ENCODE measurements at places on chromosomes 3 and 15.

DNA sequence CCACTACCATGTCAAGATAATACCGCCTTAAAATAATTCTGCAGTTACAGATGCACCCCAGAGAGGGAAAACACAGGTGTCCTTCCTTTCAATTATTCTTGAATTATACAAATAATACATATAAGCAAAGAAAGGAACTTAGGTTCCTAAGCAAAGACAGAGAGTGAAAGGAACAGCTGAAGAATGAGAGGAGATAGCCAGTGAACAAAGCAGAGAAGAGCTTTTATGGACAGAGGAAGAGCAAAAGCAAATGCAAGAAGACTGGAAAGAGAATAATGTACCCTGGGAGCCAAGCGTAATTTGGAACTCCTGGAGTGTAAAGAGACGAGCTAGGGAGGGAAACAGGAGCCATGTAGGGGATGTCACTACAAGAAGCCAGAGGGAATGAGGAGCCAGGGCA is 21.7 kb downstream of the GPR176 start:
- no peak for DNase-seq

DNA sequence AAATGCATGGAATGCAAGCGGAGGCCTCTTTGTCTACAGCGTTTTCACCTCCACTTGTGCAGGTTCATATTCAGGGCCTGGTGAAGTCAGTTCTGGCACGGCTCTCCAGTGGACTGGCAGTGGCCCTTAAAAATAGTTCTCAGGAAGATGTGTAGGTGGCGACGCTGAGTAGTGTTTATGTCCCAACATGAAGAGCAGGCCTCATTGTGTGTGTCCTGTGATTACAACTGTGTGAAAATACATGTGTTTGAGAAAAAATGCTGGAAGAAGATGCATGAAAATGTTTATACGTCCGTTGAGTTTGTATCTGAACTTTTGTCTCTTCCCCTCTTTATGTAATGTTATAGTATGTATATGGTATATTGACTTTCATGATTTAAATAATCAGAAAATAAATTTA is 7.2 kb downstream of the LIPC start:
- no peak for DNase-seq

GRCh38 chr15:28921336-28921735 is 35.6 kb downstream of the APBA2 start:
- DNase-seq = no peak

- DNase-seq = peak; percentile 24
Observed at GRCh38 chr15:89672221-89673164, 6.7 kb downstream of the PLIN1 start.

GRCh38 chr3:189630767-189631372 is 319 bp upstream of the TP63 start:
- DNase-seq = no peak

- peak; percentile 99 for DNase-seq
Observed at GRCh38 chr3:120498556-120499346, 48.0 kb upstream of the FSTL1 start.

GRCh38 chr3:25018909-25019308 is 409.2 kb upstream of the RARB start:
- no peak for DNase-seq

- no peak for DNase-seq
Observed at GRCh38 chr15:38557921-38558320, 6.7 kb downstream of the RASGRP1 start.

DNA sequence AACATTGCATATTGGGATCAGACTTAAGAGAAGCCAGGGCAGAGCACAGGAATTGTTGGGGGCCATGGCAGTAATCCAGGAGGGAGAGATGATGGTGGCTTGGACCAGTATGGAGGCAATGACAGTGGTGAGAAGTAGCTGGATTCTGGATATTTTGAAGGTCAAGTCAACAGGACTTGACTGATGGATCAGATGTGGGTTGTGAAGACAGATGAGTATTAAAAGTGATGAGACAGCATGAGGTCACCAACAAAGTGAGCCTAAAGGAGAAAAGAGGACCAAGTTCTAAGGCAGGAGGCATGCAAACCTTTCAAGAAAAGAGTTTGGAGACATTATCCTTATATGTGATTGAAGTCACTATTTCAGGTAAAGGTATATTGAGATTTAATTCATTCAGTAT is 56.6 kb upstream of the TIPARP start:
- no peak for DNase-seq

DNA sequence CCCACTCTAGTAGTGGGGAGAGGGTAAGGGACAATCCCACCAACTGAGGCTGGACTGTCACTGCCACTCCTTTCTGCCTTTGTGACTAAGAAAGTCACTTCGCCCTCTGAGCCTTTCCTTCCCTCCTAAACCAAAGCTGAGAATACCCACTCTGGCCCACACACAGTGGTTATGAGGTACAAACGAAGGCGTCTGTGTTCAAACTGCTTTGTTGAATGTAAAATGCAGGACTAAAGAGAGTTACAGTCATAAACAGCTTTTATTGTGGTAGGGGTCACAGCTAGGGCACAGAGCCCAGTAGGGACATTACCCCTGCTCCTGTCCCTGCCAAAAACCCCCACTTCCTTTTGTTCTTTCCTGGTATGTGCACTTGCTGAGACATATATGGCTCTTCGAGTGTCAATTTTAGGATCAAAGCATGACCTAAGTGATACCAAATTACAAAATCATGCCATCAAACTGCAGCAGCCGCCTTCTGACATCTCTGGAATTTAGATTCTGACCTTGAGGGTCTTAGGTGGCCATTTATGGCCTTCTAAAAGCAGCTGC is 45.1 kb downstream of the CTDSPL start:
- no peak for DNase-seq

DNA sequence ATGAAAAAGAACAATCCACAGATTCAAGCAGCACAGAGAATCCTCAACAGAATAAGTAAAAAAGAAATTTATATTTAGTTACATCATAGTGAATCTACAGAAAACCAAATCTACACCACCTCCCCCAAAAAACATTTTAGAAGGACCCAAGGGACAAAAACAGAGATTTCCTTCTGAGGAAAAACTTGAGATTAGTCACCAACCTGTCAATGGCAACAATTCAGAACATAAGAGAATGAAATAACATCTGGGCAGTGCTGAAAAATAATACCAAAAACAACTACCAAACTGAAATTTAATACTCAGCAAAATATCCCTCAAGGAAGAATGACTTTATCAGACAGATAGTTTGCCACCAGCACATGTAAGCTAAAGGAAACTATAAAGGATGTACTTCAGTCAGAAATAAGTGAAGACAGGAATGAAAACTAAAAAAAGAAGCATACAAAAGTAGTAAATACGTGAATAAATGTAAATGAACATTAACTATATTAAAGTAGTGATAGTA is 260.7 kb downstream of the ULK4 start:
- DNase-seq = no peak

DNA sequence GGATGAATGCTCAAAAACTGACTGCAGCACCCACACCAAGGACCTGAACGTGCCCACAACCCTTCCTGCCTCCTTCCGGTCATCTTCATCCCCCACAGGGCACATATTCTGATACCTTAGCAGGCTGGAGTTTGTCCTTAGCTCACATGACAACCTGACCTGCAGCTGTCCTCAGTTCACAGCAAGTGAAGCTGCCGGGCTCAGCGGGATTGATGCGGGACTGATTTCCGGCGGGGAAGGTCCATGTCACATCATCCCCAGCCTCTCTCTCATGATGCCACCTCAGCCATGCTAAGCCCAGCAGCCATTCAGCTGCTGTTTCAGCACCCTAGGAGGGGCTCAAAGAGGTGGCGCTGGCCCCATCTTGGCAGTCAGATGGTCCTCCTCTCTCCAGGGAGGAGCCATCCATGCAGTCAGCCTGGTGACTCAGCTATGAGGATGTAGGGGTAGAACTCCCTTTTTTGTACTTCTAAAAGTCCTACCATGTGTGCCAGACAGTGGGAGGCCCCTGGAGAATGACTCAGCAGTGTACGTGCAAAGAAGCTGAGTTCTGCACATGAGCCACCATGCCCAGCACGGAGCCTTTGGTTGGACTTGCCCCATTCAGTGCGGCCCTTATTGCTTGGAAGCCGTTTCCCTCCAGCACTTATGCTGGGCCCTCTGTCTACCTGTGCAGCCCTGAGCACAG is 9.5 kb downstream of the CA12 start:
- peak; percentile 92 for DNase-seq

DNA sequence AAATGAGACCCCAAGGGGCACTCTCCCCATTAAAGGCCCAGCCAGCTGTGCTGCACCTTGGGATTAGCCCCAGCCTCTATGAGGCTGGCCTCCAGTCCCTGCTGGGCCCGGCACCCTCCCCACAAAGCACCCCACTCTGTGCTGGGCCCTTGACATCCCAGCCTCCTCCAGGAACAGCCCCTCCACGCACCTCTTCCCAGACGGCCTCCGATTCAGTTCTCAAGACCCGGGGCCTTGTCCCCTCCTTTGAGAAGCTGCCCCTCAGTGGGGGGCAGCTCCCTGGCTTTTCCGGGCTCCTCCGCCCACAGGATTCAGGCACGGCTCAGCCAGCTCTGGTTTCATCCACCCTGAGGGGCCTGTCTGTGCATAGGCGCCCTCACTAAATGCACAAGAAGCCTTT is 144.1 kb downstream of the LRRK1 start:
- DNase-seq = no peak

DNA sequence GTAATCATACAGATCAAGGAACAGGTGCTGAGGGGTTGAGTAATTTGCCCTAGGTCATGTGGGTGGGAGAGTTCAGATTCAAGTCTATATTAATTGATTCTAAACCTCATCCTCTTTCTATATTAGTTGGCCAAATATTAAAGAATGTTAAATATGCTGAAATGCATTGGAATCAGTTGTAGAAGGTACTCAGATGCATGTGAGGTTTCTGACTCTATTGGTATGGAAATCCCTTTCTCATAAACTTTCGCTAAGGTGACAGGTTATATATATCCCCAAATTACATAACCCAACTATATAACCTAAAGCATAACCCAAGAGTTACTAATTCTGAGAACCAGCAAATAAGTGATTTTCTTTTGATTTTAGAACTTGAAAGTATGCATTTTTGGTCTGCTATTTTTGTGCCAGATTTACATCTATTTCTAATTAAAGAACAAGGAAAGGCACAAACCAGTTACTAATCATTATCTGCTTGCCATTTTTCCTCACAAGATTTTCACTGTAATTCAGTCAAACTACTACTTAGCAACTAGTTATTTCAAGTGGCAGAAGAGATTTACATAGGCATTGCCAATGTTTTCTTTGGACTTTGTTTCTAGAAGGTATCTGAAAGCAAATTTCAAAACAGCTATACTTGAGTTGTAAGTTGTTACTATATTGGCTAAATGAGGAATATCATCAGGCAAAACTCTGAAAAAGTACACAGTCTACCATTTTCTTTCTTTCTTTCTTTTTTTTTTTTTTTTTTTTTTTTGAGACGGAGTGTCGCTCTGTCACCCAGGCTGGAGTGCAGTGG is 201.3 kb downstream of the RBMS3 start:
- DNase-seq = no peak

DNA sequence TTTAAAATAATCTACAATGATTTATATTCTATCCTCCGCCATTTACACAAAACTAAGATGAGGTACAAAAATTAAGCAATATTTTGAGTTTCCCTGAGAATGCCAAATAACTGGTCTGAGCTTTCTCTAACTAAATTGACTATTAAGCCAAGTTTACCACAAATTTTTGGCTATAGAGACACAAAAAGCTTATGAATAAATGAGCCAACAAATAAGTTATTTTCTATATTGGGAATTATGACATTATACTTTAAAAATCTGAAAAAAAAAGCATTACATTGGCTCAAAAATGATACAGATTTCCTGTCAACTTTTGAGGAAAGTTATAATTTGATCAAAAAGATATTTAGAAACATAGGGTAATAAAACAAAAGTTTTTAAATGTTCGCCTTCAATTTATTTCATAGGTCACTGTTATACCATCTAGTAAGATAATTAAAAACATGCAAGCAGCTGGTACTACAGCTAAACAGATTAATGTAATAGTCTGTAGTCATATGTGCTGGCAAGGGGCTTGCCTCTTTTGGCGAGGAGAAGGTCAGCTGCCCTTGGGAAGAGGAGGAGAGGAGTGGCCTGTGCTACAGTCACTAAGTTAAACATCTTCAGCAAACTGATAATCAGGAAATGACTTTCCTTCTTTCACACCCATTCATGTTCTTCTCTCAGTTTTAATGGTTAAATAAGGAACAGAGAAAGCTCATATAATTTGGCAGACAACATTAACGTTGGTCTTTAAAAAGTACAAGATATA is 318.5 kb downstream of the TBC1D5 start:
- no peak for DNase-seq

GRCh38 chr3:50239649-50240048 is 3.6 kb downstream of the GNAI2 start:
- no peak for DNase-seq

DNA sequence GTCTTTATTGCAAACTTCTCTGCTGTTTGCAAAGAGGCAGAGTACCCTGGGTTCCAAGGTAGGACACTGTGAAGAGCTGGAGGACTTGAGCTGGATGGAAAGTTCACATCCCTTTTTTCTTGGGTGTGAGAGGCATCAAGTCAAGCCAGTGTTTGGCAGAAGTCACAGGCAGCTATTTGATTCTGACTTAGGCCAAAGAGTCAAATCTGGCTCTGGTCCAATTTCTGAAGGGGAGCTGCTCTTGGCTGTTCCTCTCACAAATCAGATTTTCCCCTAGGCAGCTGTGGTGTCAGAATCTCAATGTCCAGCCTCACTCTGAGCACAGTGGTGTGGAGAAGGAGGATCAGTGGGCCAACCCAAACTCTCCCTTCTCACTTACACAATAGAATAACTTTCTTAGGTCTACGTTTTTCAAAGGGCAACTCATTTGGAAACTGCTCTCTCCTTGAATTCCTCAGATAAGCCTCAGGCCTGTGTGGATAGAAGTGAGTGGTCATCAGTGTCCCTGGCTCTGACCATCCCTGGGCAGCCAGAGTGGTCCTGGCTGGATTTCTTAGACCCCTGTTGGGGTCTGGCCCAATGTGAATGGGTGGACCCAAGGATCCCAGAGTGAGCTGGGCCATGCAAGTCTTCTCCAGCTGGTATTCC is 18.2 kb upstream of the AMOTL2 start:
- DNase-seq = no peak

DNA sequence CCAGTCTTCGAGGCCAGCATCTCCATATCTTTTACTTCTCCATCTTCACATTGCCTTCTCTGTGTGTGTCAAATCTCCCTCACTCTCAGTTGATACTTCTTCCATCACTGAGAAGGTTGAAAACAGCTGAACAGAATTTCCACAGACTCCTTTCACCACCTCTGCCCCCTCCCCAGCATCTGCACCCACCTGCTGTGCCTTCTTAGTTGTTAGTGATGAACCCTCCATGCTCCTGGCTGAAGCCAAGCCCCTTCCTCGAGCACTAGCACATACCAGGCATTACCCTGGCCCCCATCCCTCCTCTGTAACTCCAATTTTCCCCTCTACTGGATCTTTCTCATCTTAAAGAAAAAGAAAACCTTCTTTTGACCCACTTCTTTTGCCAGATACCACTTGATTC is 27.8 kb upstream of the ESYT3 start:
- DNase-seq = no peak

DNA sequence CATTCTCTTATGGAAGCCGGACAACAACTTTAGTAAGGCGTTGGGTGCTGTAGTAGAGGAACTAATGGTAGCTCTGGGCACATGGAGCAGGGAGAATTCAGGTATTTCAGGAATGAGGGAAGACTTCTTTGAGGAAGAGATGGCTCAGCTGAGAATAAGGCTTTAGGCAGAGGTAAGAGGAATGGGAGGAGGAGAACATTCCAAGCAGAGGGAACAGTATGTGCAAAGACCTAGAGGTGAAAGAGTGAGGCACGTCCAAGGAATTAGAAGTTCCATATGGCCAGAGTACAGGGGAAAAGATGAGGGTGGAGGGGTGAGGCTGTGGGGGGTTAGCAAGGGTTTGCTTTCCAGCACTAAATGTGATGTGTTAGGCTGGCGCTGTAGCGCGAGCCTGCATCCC is 1.6 kb upstream of the SV2B start:
- DNase-seq = no peak

GRCh38 chr3:53145713-53146080 is 15.3 kb upstream of the PRKCD start:
- no peak for DNase-seq

Measured in AG04449 (cell line).